H9 (cell line): ENCODE measurements at places on chromosomes 13 and 19.

DNA sequence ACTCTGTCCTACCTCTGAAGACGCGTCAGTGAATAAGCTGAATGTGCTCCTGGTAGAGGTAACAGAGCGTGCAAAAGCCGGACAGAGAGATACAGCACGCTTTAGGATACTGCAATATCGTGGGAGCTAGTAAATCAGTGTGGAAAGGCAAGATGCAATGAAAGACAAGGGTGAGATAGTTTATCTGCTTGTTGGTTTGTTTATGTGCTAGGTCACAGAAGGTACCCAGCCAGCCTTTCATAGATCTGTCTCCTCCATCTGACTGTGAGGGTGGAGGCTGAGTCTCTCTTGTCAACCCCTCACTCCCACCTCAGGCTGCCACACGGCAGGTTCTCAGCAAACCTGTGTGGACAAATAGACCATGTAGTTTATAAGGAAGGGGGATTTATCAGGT, 904 bp upstream of the GIPC1 start:
- no peak for DNase-seq

- DNase-seq: no peak
Observed at GRCh38 chr19:13138916-13139198, 11.3 kb downstream of the STX10 start.

- DNase-seq: no peak
Observed at GRCh38 chr19:10998045-10998533, 37.3 kb downstream of the SMARCA4 start.

GRCh38 chr13:42977219-42977659, 14.8 kb downstream of the EPSTI1 start:
- DNase-seq: no peak
